ENCODE measurements at places on chromosomes 3 and 15. TPM values are rescaled to one million over a fixed set of nuclear protein-coding genes. Genes with fewer than 3 reads are reported as not detected.

- no peak for DNase-seq
Measured at GRCh38 chr15:52262364-52262763, 33.2 kb downstream of the MYO5C start.

- DNase-seq: peak; percentile 90
Measured at GRCh38 chr3:9036404-9037131, 73.3 kb upstream of the RAD18 start.

DNA sequence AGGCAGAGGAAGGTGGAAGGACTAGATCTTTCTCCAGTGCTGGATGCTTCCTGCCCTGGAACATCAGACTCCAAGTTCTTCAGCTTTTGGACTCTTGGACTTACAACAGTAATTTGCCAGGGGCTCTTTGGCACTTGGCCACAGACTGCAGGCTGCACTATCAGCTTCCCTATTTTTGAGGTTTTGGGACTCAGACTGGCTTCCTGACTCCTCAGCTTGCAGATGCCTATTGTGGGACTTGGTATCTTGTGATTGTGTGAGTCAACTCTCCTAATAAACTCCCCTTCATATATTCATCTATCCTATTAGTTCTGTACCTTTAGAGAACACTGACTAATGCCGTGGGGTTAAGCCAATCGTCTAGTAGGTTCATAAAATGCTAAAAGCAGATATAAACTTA, 8.8 kb upstream of the B3GNT5 start:
- peak; percentile 66 for DNase-seq

GRCh38 chr3:8472549-8472948, 29.1 kb upstream of the LMCD1 start:
- DNase-seq: no peak

DNA sequence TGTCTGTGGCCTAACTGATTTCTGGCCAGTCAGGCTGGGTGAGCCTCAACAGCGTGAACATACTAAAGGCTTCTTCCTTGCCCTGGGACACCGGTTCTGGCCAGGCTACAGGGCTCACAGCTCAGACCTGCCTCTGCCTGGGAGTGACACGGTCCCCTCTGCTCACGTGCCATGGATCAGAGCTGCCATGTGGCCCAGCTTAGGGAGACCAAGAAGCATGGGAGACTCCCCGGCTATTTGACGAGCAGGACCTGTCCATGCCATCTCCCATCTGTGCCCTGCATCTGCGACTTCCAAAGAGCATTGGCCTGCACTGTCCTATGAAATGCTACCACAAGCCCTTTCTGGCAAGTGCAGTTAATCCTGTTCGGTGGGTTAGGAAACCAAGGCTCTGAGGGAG, 57.4 kb downstream of the APBA2 start:
- no peak for DNase-seq

GRCh38 chr3:29332195-29332637, 51.3 kb downstream of the RBMS3 start:
- DNase-seq: no peak

DNA sequence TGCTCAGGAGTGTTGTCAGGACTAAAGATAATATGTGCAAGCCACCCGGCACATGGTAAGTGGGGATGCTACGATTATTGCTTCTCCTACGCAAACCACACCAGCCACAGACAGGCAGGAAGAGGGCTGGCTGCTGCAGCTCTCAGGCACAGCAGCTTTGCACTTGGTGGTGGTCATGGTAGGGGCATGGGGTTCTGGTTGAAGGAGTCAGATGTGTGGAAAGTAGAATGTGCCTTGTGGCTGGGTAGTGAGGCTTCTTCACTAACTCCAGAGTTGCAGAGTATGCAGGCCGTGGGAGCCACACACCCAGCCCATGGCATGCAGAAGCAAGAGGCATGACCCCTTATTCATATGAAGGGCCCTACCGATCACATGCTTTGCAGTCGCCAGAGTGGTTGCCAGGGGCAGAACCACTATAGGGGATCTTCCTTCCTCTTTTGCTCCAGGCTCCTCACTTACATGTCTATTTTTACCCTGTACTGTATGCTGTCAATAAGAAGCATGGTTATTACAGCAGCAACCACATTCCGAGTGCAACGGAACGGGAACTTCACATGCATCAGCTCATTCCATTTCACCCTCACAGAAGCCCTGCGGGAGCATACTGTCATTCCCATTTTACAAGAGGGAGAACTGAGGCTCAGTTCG, 59.2 kb upstream of the HERC1 start:
- no peak for DNase-seq

- no peak for DNase-seq
Measured at GRCh38 chr15:29064731-29065130, 179.0 kb downstream of the APBA2 start.

DNA sequence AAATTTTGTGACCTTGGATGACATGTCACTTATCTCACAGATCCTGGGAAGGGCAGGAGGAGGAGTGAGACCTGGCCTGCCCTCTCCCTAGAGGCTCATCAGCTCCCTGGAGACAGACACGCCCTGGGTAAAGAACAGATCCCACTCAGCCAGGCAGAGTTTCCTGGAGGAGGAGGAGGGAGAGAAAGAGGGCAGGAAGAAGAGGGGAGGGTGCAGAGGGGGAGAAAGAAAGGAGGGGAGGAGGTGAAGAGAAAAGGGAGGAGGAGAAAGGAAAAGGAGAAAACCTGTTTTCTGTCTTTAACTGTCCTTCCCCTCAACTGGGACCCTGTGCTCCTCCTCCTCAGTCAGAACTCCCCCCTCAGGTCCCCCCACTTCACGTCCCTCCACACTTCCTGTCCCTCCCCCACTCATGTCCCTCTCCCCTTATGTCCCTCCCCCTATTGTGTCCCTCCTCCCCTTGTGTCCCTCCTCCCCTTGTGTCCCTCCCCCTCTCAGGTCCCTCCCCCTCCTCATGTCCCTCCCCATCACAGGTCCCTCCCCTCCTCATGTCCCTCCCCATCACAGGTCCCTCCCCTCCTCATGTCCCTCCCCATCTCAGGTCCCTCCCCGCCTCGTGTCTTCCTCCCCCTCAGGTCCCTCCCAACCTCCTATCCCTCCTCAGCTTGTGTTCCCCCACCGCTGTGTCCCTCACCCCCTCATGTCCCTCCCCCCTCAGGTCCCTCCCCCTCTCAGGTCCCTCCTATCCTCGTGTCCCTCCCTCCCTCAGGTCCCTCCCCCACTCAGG, 52.3 kb upstream of the CGNL1 start:
- DNase-seq: no peak

GRCh38 chr3:180267202-180267843, 230.6 kb upstream of the PEX5L start:
- DNase-seq: peak; percentile 43

DNA sequence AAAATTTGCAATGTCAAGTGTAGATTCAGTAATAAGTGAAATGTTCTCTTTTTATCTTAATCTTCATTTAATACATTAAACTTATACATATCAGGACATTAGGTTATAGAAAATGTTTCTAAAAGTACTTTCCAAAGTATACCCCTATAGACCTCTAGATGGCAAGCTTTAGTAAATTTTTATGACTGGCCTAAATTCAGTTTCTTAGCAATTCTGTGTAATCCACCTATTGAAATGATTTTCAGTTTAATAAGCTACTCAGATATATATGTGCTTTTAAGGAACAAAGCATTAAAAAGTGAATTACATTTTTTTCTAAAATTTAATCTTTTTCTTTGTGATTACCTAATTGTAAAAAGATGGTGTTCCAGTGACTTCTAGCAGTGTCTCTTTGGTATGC, 342.2 kb downstream of the GBE1 start:
- peak; percentile 66 for DNase-seq

- DNase-seq: no peak
Measured at GRCh38 chr3:196275126-196275525, 12.4 kb downstream of the PCYT1A start.

DNA sequence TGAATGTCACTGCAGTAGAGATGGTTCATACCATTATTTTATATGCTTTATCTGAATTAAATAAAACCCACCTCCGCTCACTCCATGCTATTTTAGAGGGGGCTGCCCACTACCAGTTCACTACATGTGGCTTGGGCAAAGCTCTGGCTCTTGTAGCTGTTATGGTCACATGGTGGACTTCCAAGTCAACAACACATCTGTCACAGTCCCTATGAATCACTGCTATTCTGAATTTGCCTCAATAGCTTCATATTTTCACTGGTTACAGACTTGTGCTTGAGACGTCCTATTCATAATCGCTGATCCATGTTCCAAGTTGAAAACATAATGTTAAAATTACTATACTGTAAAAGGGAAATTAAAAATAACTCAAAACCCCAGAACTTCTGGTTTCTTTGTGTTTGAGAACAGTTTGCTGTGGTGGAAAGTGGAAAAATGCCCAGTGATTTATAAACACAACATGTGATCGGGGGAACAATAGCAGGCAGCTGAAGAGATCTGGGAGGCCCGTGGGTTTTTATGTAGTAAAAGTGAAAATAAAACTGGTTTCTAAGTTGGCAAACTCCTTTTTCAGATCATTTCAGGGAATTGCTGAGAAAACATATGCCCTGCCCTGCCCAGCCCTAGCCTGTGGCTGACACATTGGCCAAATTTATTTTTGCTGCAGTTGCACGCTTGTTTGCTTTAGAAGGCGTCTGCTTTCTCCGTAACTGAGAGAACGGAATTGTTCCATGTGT, 128.8 kb upstream of the PRR23C start:
- DNase-seq: peak; percentile 72

DNA sequence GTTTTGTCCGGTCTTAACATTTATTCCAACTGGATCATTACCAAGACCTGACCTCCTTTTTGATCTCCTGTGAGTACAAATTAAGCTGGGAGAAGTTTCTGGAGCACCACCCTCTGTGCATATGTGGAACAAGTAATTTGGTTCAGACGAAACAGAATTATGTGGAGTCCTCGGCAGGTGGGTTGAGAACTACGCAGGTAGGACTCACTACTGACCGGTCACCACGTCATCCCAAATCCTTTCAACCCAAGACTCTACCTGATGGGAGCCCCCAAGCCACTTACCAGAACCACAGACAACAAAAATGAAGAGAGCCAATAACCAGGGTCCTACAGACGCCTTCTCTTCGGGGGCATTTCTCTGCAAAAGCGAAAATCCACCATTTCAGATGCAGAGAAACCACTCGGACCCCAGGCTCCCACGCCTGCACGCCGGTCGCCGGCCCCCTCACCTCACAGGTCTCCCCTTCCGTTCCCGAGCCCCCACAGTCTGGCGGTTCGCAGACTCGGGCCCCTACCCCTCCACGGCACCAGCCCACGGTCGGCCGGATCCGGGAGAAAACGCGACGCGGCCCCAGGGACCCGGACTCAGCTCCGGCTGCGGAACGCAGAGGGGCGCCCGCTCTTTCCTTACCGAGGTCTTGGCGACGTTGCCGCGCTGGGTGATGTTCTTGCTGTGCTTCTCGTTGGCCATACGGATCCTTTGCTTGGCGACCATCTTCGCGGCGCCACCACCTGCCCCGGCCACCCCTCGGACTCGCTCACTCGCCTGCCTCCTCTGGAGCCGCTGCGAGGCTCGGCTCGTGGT, 674 bp downstream of the SERP1 start:
- DNase-seq: peak; percentile 32

DNA sequence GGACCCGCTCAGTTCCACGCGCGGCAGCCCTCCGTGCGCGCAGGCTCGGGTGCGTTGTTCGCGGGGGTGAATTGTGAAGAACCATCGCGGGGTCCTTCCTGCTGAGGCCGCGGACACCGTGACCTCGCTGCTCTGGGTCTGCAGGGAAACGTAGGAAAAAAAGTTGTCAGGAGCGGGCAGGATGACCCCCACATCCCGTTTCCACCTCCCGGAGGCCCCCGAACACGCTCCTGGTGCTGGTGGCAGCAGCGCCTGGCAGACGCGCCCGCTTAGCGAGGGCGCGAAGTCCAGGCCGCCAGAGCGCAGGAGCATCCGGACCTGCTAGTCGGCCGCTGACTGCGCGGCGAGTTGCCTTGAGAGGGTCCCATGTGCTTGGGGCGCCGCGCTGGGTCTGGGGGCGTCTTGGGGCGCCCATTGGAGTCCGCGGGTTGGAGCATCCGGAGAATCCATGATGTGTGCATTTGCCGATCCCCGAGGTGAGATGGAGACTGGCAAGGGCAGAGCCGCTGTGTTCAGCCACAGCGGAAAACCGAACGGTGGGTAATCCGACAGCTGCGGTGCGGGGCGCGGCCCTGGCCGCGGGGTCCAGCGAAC, 520 bp downstream of the GREM1 start:
- DNase-seq: no peak

- no peak for DNase-seq
Measured at GRCh38 chr15:59447367-59447766, 9.4 kb downstream of the FAM81A start.

SCN11A gene
- 0.25 TPM for total RNA-seq

FBXL22 gene
- 0.54 TPM for total RNA-seq

DPH3 gene
- total RNA-seq: 33.4 TPM

CIB2 gene
- total RNA-seq: 4.3 TPM

PLA2G4E gene
- total RNA-seq: not detected

C3orf49 gene
- total RNA-seq: not detected

KCNMB3 gene
- 0.08 TPM for total RNA-seq

REC114 gene
- not detected for total RNA-seq

GABRA5 gene
- not detected for total RNA-seq

Measured in fibroblast of the aortic adventitia (primary cell).